H4 (cell line): ENCODE measurements at places on chromosomes 13 and 19. TPM values are rescaled to one million over a fixed set of nuclear protein-coding genes. Genes with fewer than 3 reads are reported as not detected.

- DNase-seq, result no peak
Measured at GRCh38 chr19:11399667-11400066, 15.6 kb upstream of the EPOR start.

GRCh38 chr19:23787106-23787505, 28.4 kb upstream of the ZNF681 start:
- DNase-seq, result peak; percentile 86

DNA sequence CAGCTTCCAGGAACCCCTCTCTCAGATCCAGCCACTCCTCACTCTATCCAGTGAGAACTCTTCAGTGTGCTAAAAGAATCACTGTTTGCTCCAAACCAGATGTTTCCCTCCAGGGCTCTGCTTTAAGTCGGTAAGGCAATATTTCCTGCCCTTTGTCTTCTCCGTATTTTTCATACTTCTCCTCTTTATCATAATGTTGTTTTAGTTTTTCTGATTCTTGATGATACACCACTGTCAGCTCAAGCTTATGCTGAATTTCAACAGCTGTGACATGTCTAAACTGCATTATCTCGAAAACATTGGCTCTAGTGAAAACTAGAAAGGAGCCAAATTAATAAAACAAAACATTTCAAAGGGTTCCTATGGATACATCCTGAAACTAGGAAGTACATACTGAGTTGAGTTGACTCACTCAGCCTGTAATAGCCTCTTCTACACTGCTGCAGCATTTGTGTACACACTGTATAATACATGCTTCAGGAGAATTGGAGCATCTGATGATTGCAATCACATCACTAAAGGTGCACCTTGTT, 39.8 kb downstream of the GPR180 start:
- DNase-seq, result peak; percentile 18

DNA sequence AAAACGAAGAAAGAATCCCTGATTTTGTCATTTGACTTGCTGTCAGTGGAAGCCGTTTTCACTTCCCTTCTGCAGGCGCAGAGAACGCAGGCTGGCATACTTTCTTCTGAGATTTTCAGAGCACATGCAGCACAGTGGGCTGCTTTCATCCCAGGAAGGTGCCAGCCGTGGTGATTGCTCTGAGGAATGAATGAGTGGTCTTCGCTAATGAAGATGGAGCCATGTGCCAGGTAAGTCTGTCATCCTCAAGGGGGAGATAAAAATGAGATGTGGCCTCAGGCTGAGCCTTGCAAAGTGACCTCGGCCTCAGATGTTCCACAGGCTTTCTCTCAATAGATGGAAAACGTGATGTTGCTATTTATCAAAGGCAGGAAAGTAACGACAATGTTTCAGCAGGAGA, 94.6 kb upstream of the FARP1 start:
- no peak for DNase-seq

GRCh38 chr13:94254737-94255136, 224.7 kb downstream of the DCT start:
- no peak for DNase-seq

DNA sequence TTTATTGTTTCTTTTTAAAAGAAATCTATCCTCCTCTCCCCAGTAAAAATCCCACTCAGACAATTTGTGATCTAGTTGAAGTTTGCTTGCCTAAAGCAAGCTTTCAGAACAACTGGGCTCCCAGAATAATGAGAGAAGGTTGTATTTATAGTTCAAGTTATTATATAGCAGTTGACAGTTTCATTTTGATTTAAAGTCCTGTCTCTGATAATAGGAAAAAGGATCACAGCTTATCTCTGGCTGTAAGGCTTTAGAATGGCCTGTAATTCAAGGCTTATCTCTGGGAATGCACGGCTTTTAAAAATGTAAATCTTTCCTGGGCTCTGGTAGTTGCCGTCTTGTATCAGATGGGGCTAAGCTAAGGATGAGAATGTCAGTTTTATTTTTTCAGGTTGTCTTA, 123.3 kb upstream of the TMTC4 start:
- no peak for DNase-seq

DNA sequence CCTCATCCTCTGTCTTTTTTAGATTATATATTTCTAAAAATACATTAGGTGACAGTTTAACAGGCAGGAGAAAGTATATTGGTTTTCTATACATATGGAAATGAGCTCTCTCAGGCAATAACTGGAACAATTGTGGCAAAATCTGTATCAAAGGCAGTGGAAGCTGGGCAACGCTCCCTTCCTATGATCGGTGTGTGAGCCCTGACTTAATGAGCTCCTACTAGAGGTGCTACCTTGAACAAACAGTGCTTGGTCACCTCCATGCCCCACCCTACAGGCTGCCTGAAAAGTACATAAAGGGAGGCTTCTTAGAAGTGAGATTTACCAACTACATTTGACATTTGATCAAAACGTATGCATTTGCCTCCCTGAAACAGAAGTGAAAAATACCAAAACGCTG, 185.3 kb downstream of the EFNB2 start:
- no peak for DNase-seq

GRCh38 chr13:45473627-45474026, 8.9 kb downstream of the COG3 start:
- no peak for DNase-seq

GRCh38 chr13:28056970-28057712, 43.2 kb downstream of the FLT3 start:
- no peak for DNase-seq

DNA sequence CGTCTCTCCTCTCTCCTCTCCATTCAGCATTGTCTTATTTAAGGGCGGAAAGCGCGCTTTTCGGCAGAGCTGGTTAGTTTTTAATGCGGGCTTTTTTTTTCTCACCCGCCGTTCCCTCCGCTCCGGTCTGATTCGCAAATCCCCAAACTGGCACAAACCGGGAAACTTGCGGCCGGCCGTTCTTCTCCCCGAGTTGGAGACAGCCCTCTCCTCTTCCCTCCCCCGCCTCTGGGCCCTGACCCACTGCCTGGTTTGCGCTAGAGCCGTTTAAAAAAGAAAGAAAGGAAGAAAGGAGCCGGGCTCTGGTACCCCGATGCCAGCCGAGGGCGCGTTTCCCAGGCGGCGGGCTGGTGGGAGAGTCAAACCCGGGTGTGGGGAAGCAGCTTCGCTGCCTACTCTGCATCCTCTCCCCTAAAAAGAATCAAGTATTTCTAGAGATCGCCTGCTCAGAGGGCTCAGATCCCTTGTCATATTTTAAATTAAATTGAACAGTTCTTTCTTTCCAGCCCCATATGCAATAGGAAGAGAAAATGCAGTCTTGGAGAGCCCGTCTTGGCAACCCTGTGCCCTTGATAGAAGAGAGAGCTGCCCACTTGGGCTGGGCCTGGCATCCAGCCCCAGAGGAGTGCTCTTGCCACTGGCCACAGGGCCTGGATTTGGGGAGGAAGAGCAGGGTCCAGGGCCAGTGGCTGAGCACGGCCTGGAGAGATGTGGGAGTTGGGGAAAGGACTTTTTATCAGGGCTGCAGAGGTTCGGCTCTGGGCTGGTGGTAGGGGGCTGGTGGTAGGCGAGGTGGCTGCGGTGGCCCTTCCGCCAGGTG, 19.0 kb downstream of the NFIX start:
- DNase-seq, result no peak

DNA sequence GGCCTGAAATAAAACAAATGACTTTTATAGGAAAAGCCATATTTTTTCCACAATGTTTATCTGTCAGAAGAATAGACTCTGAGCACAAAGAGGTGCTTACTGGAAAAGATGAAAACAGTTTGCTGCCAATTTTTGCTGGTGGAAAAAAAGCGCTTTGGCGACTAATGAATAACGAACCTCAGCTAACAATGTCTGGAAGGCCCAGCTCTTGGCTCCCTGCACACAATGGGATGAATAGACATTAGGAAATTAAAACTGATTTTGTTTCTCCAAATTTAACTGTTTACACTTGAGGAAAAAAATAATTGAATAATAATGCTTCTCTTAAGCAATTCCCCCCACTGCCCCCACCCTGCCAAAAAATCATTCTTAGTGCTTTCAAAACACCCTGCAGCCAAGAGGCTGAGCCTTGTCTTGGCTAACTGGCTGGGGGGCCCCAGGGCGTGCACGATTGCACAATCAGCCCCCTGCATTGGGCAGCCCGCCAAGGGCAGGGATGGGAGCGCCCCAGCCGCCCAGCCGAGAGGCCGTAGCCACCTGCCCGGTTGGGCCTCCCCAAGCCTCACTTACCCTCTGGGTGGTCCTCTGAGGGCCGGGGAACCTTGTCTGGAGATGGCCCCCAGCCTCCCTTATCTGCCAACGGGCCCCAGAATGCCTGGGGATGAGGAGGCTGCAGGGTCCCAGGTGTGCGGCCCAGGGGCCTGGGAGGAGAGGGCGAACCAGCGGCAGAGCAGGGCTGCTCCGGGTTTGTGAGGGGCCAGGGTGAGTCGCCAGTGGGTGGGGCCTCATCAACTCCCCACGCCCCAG, 16.8 kb downstream of the CEBPG start:
- no peak for DNase-seq

GRCh38 chr13:51907040-51907732, 45.4 kb downstream of the CCDC70 start:
- no peak for DNase-seq

GRCh38 chr13:109703250-109703649, 83.1 kb downstream of the IRS2 start:
- DNase-seq, result no peak

DNA sequence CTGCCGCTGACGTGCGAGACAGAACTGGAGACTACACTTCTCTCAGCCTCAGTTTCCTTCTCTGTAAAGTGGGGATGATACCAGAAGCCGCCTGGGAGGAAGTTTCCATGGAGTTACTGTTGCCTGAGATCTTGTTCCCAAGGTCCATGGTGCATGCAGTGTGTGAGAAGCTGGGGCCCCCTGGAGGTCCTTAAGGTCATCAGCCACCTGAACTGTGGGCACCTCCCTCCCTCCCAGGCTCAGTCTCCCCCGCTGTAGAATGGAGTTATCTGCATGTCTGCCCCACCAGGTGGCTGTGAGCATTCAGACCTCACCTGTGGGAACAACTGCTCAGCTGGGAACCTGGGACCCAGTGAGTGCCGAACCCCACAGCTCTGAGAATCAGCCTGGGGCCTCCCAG, 2.7 kb downstream of the CRX start:
- DNase-seq, result no peak

GRCh38 chr13:51590971-51591627, 6.8 kb downstream of the WDFY2 start:
- DNase-seq, result peak; percentile 38

- peak; percentile 82 for DNase-seq
Measured at GRCh38 chr19:49142866-49143335, 12.3 kb downstream of the HRC start.

DNA sequence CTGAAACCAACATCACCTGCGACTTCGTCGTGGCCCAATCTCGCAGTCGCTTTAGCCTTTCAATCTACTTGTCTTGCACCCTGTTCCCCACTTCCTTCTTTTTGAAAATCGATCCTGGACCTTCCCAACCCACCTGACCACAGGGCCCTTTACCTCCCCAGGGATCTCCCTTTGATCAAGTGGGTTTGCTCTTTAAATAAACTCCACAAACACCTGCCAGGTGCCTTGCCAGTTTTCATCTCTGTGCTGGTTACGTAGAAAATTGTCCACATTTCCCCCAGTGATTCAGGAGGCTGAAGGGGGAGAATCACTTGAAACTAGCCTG, 14.5 kb upstream of the RAB20 start:
- no peak for DNase-seq

Gene IL12RB1
- total RNA-seq, result 2.4 TPM in 2 replicates

Gene BEST2
- total RNA-seq, result 0.06 TPM in 1 of 2 replicates, not detected in the other

Gene FAM216B
- total RNA-seq, result not detected in 2 replicates

Gene TNFSF13B
- 1.1 and 1.5 TPM in 2 replicates for total RNA-seq

Gene PTGER1
- not detected in 2 replicates for total RNA-seq

Gene ZNF776
- total RNA-seq, result 10.7 and 23.8 TPM in 2 replicates

Gene FRY
- 3.5 and 16.8 TPM in 2 replicates for total RNA-seq

Gene GRK1
- total RNA-seq, result not detected in 2 replicates

Gene RASGRP4
- 0.62 TPM in 1 of 2 replicates, not detected in the other for total RNA-seq

Gene FXYD5
- 173 and 209 TPM in 2 replicates for total RNA-seq

Gene PPM1N
- 0.21 and 1.1 TPM in 2 replicates for total RNA-seq

Gene HSD11B1L
- 2.4 and 4.9 TPM in 2 replicates for total RNA-seq
